GF-D8 (cell line): ENCODE measurements at places on chromosomes 3 and 15.

DNA sequence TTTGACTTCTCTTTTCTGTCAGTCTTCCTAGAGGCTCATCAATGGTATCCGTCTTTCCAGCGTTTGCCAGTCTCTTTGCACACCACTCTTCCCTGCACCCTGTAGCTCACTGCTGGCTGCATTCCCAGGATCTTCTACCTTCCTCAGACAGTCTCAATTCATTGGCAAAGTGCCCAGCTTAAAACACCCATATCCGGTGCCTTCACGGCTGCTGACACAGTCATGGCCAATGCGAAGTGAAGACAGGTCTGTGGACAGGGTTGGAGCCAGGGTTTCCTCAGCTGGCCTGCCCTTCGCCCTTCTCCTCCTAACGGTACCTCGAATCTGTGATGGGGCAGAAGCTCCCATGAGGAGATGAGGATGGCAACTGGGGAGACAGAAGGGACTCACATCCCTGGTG lies 36.1 kb downstream of the PTH1R start:
- DNase-seq, result no peak

DNA sequence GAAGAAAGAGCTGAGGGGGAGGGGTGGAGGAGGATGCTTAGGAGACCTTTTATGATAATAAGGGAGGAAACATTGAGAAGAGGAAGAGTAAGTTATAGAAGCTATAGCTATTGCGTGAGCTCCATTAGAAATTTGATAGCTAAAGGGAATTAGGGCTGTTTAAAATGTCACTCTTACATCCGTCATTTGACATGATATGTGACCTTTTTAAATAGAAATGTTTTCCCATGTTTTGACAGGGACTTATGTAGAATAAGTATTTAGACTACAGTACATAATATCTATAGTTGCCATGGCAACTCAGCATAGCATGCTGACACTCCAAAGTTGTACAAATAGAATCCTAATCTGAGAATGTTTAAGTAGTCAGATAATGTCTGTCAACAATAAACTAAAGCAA lies 19.2 kb downstream of the RAD51 start:
- no peak for DNase-seq

- no peak for DNase-seq
Measured at GRCh38 chr3:149364624-149365023, 12.8 kb downstream of the TM4SF1 start.

DNA sequence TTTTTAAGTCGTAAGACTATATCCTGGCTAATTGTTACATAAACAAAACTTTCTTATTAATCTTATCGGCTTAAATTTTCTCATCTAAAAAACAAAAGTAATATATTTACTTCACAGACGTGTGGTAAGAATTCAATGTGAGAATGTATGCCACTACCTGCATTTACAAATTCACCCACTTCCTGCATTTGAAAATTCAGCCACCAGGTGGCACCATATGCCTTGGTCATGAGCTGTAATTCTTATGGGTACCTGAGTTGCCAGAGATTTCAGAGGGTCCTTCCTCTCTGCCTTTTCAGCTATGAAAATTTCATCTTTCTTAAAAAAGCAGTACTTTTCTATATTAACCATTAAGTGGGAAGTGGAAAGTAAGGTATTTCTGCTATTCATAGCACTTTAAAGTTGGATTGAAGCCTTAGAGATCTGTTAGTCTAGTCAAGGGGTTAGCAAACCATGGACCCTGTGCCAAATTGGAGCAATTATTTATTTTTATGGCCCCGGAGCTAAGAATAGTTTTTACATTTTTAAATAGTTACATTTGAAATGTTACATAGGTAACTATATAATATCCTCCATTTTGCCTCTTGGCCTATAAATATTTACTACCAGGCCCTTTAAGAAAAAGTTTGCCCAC lies 127.8 kb downstream of the HCN4 start:
- no peak for DNase-seq

- no peak for DNase-seq
Measured at GRCh38 chr3:52912885-52913731, 15.8 kb upstream of the STIMATE start.

DNA sequence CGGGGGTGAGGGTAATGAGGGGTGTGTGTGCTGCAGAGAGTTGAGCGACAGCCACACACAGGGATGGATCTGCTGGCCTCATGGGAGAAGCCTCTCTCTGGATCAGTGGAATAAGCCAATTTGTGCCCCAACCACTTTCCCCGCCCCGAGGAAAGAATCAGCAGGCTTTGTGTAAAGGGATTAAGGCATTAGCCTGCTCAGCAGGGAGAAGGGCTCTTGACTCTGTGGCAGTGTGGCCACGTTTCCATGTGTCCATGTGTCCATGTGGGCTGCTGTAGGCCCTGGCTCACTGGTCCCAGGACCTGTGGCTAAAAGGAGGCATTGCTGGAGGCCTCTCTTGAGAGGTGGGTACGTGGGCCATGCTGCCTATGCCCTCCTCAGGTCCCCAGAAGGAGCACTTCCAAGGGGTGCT lies 104.7 kb downstream of the HMG20A start:
- DNase-seq, result no peak

DNA sequence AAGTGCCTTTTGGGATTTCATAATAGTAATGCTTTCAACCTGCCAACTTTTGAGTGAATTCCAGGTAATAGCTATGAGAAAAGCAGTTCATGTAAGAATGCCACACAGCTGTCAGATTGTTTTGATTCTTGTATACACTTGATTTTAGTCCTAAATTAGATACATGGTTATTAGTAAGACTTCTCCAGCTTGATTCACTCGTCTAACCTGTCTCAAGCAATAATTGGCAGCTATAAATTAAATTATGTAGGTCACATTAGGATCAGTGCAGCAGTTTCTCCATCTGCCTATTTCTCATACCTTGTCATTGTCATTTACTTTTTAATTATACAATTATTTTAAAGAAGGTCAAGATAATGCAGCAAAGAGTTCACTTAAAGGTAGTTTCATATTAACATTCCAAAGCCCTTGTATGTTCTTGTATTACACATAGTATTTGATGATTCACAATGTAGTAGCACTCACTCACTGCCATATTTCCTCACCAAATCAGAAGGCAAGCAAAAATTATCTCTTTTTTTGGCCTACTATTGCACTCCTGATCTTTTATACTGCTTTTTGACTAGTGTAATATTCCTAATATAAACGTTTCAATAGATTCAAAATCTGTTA lies 10.9 kb upstream of the CRYBG3 start:
- no peak for DNase-seq

DNA sequence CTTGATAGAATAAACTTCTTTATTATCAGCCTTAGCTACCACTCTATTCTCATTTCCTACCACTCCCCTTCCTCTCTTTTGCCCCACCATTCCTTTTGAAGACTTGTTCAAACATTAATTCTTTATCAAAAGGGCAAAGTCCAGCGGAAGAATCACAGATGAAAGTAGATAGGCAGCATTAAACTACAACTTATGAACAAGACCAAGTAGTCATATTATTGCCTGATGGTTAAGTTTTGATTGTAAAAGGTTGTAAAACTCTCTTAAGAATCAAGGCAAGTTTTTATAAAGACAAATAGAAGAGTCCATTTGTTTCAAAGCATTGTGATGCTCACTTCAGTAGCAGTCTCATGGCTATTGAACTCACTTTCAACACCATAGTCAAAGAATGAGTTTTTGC lies 22.4 kb upstream of the TGFBR2 start:
- DNase-seq, result no peak

DNA sequence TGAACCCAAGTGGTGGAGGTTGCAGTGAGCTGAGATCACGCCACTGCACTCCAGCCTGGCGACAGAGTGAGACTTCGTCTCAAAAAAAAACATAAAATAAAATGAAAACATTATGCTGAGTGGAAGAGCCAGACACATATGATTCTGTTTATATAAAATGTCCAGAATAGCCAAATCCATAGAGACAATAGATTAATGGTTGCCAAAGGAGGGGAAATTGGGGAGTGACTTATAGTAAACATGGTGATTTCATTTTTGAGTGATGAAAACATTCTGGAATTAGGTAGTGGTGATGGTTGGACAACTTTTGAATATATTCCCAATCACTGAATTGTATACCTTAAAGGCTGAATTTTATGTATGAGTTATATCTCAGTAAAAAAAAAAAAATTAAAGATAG lies 172.0 kb upstream of the BFSP2 start:
- DNase-seq, result no peak

GRCh38 chr3:64242435-64242834 lies 17.2 kb upstream of the PRICKLE2 start:
- no peak for DNase-seq

- DNase-seq, result no peak
Measured at GRCh38 chr3:149586871-149587270, 71.0 kb downstream of the WWTR1 start.

GRCh38 chr15:59689626-59690236 lies 611 bp upstream of the BNIP2 start:
- DNase-seq, result peak; percentile 25
